Cardiac ventricle fibroblast (primary cell): ENCODE measurements at places on chromosomes 4 and X. TPM values are rescaled to one million over a fixed set of nuclear protein-coding genes. Genes with fewer than 3 reads are reported as not detected.

Gene LUZP4
- not detected in 2 replicates for total RNA-seq

Gene TMSB15A
- 0.56 and 2.8 TPM in 2 replicates for total RNA-seq

Gene HSD17B13
- not detected in 2 replicates for total RNA-seq

Gene SLC16A2
- 17.5 and 17.6 TPM in 2 replicates for total RNA-seq

Gene STS
- total RNA-seq, result 7.5 and 8.0 TPM in 2 replicates

Gene COX7B2
- total RNA-seq, result not detected in 2 replicates

Gene FRAS1
- total RNA-seq, result 2.7 and 3.7 TPM in 2 replicates

Gene ODAPH
- 0.15 TPM in 1 of 2 replicates, not detected in the other for total RNA-seq

Gene PGAM4
- total RNA-seq, result not detected in 2 replicates

Gene ARHGAP36
- not detected in 2 replicates for total RNA-seq

Gene FDCSP
- total RNA-seq, result not detected in 2 replicates

Gene TLR7
- total RNA-seq, result not detected in 2 replicates

Gene HSPA4L
- 1.4 and 2.9 TPM in 2 replicates for total RNA-seq

Gene PDGFC
- 7.5 and 12.6 TPM in 2 replicates for total RNA-seq

Gene LRIT3
- not detected in 2 replicates for total RNA-seq

Gene UBL4A
- 20.4 and 25.5 TPM in 2 replicates for total RNA-seq

Gene XKRX
- total RNA-seq, result not detected in 2 replicates

Gene MTMR8
- total RNA-seq, result 0.15 and 0.56 TPM in 2 replicates

Gene HSFX1
- total RNA-seq, result 0.24 and 0.56 TPM in 2 replicates

Gene RWDD4
- 9.2 and 10.2 TPM in 2 replicates for total RNA-seq

Gene XAGE2
- not detected in 2 replicates for total RNA-seq

Gene SRPX2
- 160 and 169 TPM in 2 replicates for total RNA-seq

Gene HTRA3
- total RNA-seq, result 22.4 and 24.6 TPM in 2 replicates

Gene BTC
- total RNA-seq, result not detected in 2 replicates

Gene GAK
- total RNA-seq, result 56.5 and 58.2 TPM in 2 replicates

Gene USP17L18
- total RNA-seq, result not detected in 2 replicates

Gene PNCK
- total RNA-seq, result 0.20 and 0.25 TPM in 2 replicates

Gene PRDM5
- total RNA-seq, result 5.1 and 11.0 TPM in 2 replicates

Gene HSFX2
- total RNA-seq, result 0.10 and 0.37 TPM in 2 replicates

Gene SHROOM4
- total RNA-seq, result 2.5 and 3.2 TPM in 2 replicates
